ENCODE measurements at places on chromosomes 13 and 19.

DNA sequence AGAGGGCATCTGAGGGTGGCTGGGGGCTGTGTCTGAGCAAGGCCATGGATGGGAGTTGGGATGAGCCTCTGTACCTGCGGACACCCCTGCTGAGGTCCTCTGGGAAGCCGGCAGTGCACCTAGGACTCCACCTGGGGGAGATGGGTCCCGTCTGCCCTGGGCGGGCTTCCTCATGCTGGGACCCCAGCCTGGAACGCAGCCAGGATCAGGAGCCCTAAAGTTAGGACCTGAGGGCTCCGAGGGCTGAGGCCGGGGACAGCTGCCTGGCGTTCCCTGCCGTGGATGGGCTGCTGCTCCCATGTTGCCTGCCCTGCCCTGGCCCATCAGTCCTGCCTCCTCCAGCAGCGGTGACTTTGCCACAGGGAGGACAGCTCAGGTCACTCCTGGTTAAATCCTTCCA lies 26.1 kb downstream of the CRTC1 start:
- no peak for DNase-seq

DNA sequence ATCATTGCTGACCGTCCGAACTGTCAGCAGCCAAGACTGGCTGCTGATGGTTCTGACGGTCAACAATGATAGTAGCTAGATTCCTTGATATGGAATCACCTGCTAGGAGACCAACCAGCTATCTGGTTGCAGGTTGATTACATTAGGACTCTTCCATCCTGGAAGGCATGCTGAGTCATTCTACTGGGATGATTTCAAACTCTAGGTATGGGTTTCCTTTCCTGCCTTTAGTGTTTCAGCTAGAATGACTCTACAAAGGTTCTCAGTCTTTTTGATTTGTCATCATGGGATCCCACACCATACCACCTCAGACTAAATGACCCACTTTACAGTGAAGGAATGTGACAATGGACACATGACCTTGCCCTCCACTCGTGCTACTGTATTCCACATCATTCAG lies 138.1 kb upstream of the KL start:
- no peak for DNase-seq

- no peak for DNase-seq
Measured at GRCh38 chr13:102726430-102726829, 31.6 kb upstream of the METTL21C start.

GRCh38 chr19:2237051-2237868 lies 636 bp downstream of the SF3A2 start:
- no peak for DNase-seq

GRCh38 chr19:4653793-4654436 lies 14.6 kb downstream of the TNFAIP8L1 start:
- DNase-seq, result no peak

- DNase-seq, result no peak
Measured at GRCh38 chr13:96193728-96194310, 103.9 kb downstream of the HS6ST3 start.

DNA sequence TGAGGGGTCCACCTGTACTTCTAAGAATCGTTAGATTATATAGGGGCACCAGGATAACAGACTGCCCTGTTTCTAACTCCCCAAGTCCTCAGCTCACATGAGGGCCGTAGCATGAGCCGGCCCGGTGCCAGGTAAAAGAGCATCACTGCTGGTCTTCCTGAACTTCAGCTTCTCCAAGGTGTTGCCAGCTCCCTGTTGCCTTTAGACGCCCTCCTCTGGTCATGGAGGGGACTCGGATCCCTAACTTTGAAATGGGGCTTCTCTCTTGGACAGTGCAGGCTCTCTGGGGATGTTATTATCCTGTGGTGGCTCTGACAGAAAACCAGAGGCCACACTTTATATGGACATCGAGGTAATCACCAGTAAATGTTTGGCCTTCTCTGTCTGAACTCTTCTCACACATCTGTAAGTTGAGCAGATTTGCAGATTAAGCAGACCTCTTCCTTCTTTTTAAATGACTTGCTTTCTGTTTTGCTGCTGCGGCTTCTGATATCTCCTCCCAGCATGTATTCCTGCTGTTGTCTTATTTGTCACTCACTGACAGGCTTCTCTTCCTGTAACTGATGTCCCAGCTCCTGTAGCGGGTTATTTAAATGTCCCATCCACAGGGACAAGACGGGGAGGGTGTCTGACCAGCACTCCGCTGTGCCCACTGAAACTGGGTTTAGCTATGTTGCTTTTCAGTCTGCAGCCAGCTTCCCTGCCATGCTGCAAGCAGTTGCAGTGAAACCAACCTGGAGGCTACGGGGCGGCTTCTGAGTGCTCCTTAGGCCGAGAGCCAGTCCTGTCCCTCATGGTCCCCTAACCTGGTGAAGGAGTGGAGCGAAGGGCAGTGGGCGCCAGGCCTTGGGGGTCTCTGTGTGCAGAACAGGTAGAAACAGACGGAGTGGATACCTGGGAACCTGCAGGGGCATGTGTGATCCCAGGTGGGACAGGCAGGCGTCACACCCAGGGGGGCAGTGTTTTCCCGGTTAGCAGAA lies 39.2 kb downstream of the TSSK6 start:
- no peak for DNase-seq

DNA sequence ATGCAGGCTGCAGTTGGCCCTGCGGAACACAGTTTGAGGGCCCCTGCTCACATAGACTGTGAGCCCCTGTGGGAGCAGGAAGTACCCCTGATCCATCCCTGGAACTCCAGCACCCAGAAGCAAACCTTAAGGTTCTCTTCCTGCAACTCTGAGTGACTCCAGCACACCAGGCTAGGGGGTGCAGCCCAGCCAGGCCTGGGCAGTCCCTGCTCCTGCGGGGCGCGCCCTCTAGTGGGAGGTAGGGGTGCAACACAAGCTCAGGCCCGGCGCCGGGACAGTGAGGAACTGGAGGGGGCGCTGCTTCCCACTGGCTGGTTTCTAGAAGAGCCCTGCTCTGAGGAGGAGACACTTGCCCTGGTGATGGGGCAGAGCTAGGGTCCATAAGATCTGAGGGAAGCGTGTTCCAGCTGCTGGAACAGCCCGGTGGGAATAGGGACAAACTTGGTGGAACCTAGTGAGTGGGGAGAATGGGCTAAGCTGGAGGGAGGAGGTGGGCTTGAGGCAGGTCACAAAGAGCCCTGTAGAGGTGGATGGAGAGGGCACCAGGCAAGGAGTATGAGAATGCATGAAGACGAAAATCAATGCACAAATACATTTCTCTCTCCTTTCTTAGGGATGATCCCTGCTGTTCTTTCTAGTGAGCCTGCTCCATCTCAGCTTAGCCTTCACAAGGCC lies 5.0 kb downstream of the ZSCAN5A start:
- DNase-seq, result peak; percentile 68

DNA sequence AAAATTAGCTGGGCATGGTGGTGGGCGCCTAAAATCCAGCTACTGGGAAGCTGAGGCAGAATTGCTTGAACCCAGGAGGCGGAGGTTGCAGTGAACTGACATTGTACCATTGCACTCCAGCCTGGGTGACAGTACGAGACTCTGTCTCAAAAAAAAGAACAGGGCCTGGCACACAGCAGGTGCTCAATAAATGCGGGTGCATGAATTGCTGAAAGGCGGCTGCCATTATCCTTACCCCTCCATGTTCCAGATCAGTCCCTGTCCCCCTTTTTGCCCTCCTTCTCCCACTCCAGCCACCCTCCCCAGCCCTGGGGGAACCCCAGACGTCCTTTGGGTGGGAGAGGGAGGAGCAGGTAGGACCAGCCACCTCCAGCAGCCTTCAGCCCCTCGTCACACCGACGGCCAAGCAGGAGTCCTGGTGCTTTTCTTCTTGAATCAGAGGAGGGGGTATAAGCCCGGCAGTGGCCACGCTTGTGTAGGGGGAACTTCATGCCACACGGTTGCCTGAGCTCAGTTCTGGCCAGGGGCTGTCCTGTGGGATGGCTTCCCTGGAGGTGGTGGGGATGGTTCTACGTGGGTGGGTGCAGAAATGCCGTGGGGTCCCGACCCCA lies 20.4 kb upstream of the NFIC start:
- no peak for DNase-seq

DNA sequence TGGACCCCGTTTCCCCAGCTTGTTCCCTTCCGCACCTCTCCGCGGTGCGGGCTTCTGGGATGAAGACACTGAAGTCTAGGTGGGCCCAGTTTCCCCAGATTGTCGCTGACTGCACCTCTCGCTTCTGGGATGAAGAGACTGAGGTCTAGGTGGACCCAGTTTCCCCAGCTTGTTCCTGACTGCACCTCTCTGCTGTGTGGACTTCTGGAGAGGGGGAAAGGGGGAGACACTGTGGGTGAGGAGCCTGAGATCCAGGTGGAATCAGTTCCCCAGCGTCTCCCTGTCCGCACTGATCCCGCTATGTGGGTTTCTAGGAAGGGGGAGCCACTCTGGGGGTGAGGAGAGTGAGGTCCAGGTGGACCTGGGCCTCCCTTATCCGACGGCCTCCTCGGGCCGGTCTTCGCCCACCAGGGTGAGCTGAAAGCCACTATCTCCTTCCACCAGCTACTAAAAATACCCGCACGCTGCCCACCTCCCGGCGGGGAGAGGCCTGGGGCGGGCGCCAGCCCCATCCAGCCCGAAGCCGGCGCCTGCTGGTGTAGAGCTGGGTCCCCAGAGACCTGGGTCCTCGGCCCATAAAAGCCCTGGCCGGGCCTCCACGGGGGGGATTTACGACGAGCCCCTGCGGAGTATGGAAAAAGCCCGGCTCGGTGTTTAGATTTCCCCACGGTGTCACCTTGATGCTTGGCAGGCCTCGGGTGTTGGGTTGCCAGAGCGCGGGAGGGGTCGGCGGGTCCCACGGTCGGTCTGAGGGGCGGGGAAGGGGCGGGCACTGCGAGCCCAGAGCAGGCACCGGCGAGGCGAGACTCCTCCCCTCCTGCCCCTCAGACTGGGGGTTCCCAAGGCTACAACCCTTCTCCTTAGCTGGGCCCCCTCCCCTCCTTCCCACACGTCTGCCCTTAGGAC lies 10.6 kb downstream of the FUT6 start:
- peak; percentile 37 for DNase-seq

GRCh38 chr19:38848299-38849146 lies 1.3 kb downstream of the HNRNPL start:
- DNase-seq, result no peak

- no peak for DNase-seq
Measured at GRCh38 chr13:31903111-31903815, 128.3 kb upstream of the FRY start.

DNA sequence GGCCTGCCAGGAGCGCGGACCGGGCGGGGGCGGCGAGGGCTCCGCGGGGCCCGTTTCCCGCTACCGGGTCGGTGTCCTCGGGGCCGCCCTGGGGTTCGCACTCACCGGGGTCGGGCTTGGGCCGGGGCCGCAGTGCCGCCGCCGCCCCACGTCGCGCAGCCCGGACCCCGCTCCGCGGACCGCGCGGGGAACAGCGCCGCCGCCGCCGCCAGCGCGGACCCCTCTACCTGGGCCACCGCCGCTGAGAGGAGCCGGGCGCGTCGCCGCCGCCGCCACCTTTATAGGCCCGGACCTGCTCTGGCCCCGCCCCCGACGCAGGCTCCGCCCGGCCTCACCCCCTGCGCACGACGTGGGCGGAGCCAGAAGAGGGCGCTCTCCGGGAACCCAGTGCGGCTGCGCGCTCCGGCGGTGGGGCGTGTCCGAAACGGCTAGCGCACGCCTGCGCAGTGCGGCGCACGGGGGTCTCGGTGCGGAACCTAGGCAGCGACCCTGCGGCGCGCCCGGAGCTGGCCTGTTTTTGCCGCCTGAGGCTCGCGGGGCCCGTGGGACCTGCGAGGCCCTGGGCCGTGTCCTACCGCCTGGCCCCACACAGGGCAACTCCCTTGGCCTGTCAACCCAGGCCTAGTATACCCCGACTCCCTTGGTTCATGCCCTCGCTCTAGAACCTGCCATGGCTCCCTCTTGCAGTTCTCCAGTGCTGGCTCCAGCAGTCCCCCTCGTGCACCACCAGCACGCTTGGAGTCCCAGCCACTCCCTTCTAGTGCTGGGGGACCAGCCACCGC lies at the start of gene MKNK2:
MKNK2 (minus strand) TSS at position 254 of the 782 bp plus-strand sequence. CDS start 393 bp downstream, outside the sequence.
- DNase-seq, result peak; percentile 95

GRCh38 chr19:19074196-19074882 lies 10.5 kb downstream of the SLC25A42 start:
- DNase-seq, result no peak

DNA sequence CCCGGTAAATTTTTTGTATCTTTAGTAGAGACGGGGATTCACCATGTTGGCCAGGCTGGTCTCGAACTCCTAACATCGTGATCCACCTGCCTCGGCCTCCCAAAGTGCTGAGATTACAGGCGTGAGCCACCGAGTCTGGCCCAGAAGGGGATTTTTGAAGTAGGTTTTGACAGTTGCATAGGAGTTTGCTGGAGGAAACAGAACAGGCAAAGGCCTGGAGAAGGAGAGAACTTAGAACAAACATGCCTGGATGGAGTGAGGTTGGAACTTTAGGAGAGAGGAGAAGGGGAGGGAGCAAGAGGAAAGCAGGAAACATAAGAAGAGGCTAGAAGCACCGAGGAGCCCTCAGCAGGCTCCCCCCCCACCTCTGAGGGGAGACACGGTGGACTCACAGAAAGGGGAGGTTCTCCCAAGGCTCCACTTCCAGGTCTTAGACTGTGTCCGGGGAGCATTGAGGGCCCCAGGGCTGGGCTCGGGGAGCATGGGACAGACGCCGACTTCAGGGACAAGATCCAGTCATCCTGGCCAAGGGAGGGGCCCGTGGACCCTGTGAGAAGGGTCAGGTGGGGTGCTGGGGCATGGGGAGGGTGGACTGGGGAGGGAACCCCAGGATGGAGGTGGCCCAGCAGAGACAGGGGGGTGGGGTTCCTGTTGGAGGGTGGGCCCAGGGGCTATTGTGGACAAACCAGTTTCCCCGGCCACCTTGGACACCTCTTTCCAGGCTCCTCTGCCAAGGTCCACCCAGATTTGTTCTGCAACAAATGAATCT lies 1.8 kb upstream of the FBN3 start:
- no peak for DNase-seq

- DNase-seq, result no peak
Measured at GRCh38 chr13:36820222-36820621, 1.2 kb downstream of the RFXAP start.

DNA sequence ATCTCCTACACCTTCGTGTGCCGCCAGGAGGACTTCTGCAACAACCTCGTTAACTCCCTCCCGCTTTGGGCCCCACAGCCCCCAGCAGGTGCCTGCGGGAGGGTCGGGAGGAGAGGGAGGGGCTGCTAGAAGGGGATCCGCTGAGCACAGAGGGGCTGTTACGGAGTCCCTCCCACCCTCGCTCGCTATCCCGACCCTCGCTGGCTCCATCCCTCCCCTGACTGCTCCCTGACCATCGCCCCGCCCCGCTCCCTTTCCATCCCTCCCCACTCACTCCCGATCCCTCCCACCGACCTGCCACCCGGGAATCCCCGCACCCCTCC lies 780 bp downstream of the CD177 start:
- DNase-seq, result no peak

DNA sequence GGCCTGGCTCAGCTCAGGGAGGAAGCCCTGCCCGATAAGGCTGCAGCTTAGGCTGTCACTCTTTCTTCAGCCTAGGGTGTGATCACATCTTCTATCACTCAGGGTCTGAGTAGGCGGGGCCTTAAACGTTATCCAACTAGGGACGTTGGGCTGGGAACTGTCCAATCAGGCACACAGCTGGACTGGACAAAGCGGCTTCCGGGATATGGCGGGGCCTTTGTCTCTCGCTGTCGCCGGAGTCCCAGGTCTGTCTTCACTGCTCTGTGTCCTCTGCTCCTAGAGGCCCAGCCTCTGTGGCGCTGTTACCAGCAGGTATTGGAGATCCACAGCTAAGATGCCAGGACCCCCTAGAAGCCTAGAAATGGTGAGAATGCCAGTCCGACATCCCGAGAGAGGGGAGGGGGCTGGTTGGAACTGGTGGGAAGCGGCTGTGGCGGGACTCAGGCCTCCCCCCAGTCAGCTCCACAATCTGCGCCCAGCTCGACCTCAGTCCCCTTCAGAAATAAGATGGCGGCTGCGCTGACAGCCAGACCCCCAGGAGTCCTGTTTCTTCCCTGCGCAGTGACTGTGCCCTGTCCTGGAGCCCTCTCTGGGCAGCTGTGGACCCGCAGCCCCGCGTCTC lies at the start of gene ZNF254:
ZNF254 (plus strand) TSS at position 214 of the 622 bp plus-strand sequence; CDS start at position 335, 121 bp downstream.
- peak; percentile 74 for DNase-seq

All from activated T-cell treated with anti-CD3 and anti-CD28 coated beads for 48 hours (primary cell).